ENCODE measurements at places on chromosomes 2 and 18.
A peak's percentile ranks its signal among the peaks of the same experiment; 100 is the strongest.

- no peak for DNase-seq
These were observed 319.5 kb upstream of the NXPH2 start for GRCh38 chr2:139099721-139100120.

DNA sequence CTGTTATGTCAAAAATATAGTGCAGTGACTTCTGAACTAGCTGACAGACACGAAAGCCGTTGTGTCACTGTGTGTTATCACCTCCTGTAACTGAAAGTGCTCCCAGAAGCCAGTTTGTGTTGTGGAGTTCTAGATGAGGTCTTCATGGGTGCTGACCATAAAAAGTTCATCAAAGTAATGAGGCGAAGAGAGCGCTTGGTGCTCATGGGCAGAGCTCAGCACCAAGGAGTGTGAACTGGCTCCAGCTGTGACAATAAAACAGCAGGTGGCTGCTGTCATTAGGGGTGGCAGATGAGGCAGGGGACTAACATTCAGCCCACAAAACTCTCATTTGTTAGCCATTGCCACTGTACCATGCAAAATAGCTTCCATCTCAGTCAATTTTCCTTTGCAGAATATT is 151.1 kb downstream of the ZNF407 start:
- DNase-seq = no peak

GRCh38 chr2:151009437-151010175 is 252.1 kb downstream of the RBM43 start:
- no peak for DNase-seq

DNA sequence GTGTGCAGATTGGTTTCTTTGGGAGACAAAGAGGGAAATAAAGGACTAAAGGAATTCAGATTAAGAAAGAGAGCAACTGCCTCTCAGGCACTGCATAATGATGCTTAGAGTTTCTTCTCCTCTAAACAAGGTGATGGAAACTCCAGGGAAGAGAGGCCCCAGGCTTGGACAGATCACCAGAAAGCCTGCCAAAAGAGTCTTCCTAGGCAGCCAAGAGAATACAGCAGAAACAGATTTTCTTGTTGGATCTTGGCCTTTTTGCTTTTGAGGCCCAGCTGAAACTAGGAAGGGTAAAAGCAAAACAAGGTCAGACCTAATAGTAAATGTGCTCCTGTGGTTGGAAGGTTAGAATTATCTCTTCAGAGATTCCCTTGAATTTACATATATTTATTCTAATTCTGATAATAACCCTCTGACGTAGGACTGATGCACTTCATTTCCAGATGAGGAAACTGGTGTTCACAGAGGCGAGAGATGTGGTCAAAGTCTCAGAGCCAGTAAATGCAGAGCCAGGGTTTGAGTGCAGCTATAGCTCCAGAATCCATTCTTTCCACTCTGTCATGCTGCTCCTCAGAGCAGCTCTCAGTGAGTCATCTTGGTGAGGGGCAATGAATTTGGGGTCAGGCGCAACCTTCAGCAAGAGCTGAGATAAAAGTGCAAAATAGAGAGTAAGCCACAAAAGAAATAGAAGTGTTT is 142.3 kb upstream of the FBXO11 start:
- DNase-seq = no peak

- no peak for DNase-seq
These were observed 1.1 kb upstream of the ASAP2 start for GRCh38 chr2:9205486-9205885.

- peak; percentile 50 for DNase-seq
These were observed 307.4 kb upstream of the VWC2L start for GRCh38 chr2:214103276-214104001.

- DNase-seq = no peak
These were observed 24.9 kb upstream of the BUB1 start for GRCh38 chr2:110702514-110703380.

- no peak for DNase-seq
These were observed 99.6 kb upstream of the ASB18 start for GRCh38 chr2:236363711-236364277.

All from NCI-H1092 (cell line).